ENCODE measurements at places on chromosomes 2 and 18.

GRCh38 chr2:21890041-21890440, 766.3 kb downstream of the TDRD15 start:
- DNase-seq: no peak

DNA sequence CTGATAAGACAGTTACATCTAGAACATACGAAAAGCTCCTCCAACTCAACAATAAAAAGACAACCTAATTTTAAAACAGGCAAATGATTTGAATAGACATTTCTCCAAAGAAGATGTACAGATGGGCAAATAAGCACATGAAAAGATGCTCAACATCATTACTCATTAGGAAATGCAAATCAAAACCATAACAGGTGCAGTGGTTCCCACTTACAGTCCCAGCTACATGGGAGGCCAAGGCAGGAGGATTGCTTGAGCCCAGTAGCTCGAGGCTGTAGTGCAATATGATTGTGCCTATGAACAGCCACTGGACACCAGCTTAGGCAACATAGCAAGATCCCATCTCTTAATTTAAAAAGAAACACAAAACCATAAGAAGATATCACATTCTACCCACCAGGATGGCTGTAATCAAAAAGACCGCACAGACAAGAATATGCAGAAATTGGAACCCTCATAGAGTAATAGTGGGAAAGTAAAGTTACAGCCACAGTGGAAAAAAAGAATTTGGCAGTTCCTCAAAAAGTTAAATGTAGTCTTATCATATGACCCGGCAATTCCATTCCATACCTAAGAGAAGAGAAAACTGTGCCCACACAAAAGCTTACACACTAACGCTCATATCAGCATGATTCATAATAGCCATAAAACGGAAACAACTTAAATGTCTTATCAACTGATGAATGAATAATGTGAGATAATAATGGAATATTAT, 30.5 kb upstream of the ARMC9 start:
- no peak for DNase-seq

- DNase-seq: no peak
Observed at GRCh38 chr2:158837645-158838044, 42.5 kb downstream of the DAPL1 start.

DNA sequence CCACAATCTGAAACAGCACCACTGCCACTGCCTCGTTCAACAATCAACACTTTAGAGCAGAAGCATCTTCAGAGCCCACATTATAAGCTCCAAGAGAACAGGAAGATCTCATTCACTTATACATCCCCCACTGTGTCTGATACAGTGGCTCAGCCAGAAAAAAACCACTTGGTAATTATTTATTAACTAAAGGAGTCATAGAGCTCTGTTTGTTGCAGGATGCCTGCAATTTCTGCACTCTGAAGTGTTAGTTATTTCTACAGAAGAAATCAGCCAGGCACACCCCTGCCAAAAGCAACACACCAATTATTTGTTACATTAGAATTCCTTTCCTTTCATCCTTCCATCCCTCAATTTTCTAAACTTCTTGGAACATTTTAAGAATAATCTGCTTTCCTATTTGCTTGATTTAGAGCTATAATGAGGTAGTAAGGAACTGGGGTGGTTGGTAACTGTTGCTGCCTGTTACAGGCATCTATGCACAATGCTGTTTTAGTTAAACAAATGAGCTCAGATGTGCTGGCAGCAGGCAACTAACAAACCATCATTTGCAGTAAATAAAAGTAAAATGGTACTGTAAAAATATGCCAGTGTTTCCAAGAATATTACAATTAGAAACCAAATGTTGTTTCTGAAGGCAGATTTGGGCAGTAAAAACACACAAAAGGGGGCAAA, 59.9 kb downstream of the DYM start:
- DNase-seq: peak; percentile 16

GRCh38 chr2:152492131-152492530, 157.2 kb downstream of the FMNL2 start:
- no peak for DNase-seq

GRCh38 chr18:68725346-68725745, 10.4 kb upstream of the TMX3 start:
- no peak for DNase-seq
